GM20000 (cell line): ENCODE measurements at places on chromosomes 3 and 15.
A peak's percentile ranks its signal among the peaks of the same experiment; 100 is the strongest.

- no peak for DNase-seq
These were observed 3.0 kb downstream of the TSC22D2 start for GRCh38 chr3:150411106-150411460.

- DNase-seq, result no peak
These were observed 81.2 kb downstream of the SCAPER start for GRCh38 chr15:76823890-76824289.

DNA sequence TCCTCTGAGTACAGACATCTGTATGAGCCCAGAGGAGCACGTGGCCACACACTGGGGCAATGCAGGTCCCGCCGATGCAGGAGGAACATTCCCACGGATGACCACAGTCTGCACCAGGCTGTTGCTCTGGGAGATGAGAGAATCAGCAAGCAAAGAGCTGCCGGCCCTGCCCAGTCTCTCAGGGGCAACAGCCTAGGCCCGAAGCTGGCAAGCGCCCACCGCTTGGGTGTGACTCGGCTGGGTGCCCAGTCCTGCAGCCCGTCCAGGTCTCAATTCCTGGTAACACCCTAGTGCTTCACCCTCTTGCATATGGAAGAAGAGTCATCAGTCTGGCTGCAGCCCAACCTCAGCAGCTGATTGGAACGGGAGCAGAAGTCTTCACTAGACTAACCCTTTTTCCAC is 153.7 kb upstream of the HES1 start:
- DNase-seq, result no peak

- DNase-seq, result no peak
These were observed 201.5 kb upstream of the RBMS3 start for GRCh38 chr3:29079358-29079757.

- DNase-seq, result no peak
These were observed 128.3 kb downstream of the SMAD6 start for GRCh38 chr15:66830358-66830757.

GRCh38 chr15:82058026-82058425 is 12.2 kb upstream of the MEX3B start:
- DNase-seq, result no peak

- no peak for DNase-seq
These were observed 627.2 kb downstream of the ZIC1 start for GRCh38 chr3:148036331-148036876.

DNA sequence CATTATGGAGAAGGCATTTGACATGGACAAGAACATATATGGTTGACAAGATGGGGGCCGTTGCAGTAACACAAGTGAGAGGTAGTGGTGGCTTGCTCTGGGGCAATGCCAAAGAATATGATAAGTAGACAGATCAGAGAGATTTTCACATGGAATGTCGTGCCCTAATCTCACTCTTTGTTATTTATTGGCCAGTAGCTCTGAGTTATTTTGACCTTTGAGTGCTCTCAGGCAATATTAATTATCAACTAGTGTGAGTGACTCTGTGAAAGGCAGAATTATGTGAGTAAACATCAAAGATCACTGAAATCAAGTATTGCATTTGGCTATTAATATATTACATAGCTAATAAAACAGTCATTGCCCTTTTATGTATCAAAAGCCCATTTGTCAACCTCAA is 164.9 kb upstream of the ADAMTS9 start:
- no peak for DNase-seq

DNA sequence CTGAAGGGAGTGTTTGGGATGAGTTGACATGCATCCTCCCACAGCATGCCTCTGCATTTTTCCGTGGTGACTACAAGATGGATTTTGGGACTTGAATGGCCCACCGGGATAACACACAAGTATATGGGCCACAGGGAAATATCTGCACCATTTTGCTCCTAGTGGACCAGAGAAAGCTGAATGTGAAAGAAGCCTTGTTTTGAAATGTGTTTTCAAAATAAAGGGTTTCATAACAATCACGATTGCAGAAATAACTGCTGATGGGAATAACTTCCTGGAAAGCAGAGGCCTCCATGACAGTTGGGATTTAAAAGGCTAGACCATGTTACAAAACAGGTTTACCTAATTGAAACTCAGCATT is 77.5 kb upstream of the PRR23C start:
- DNase-seq, result no peak

DNA sequence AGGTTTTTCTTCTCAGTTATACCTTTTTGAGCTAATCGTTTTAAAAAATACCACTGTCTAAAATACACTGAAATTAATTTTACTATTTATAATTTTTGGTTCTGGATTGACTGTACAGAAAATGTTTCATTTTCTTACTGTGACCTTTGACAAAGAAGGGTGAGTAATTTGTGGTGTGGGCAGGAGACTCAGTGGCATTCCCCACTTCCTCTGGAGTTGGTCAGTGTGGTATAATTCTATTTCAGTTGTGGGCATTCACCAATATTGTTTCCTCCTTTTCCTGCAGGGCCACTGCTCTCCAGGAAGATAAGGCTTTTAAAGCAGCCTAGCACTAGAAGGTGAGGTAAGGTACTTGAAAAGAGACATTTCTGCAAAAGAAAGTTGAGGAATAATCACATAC is 6.5 kb downstream of the DAG1 start:
- DNase-seq, result peak; percentile 36

DNA sequence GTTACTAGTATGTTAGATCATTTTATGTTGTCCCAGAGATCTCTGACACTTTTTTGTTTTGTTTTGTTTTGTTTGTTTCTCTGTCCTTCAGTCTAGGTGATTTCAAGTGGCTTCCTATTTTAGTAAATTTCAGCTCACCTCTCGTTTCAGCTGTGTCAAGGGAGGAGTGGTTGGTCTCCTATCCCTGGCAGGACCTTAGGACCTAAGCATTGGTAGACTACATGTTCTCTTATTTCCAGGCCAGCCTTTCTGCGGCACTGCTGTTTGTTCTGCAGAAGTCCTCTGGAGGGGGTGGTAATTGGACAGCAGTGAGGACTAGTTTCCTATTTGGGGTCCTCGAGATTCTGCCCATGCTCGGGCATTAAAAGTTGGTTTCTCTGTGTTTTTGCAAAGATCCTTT is 31.8 kb downstream of the MGA start:
- no peak for DNase-seq

DNA sequence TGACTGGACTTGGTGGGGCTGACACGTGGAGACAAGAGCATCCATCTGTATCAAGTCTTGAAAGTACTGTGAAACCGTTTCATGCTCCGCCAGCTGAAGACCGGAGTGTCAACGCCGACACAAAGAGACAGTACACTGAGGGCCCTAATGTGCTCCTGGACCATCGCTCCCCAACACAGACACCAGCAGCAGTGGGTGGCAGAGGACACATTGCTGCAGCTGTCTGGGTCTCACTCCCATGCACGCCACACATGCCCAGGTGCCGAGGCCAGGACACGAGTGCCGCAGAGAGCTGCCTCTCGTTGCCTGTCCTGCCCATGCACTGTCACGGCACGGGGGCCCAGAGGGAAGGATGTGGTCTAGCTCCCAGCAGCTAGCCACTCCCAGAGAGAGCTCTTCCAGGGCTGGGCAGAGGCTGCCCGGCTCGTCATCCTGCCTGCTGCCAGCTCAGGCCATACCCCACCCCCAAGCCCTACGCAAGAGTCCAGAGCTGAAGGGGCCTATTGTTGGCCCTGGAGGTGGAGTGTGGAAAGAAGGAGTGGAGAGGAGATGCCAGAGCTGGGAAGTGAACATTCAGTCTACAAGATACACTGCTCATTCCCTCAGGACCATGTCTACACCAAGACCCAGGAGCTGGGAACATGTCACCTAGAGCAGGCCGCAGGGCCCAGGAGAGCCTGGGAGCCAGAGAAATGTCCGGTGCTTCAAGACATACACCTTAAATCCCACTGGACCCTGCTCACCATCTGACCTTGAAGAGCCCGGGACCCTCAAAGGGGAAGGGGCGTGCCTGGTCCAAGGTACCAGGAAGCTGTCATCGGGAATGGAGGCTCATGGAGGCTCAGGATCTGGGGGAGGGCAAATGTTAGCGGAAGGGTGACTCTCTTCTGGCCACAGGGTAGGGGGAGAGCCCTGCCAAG is 7.7 kb downstream of the TNK2 start:
- DNase-seq, result peak; percentile 59

DNA sequence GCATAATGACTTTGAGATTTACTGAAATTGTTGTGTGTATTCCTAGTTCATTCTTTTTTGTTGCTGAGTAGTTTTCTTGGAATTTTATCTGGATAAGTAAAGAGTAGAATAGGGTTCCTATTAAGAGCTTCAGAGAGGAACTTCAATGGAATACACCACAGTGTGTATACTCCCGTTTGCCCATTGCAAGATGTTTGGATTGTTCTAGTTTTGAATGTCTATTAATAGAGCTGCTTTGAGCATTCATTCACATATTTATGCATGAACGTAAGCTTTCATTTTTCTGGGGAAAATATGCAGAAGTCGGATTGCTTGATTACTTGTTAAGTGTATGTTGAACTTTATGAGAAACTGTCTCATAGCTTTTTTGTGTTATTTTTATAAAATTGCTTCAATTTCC is 580.5 kb downstream of the OTOL1 start:
- no peak for DNase-seq

- DNase-seq, result no peak
These were observed 17.6 kb downstream of the SEMA3F start for GRCh38 chr3:50172626-50173220.

GRCh38 chr3:110430146-110430545 is 641.5 kb upstream of the NECTIN3 start:
- DNase-seq, result no peak

DNA sequence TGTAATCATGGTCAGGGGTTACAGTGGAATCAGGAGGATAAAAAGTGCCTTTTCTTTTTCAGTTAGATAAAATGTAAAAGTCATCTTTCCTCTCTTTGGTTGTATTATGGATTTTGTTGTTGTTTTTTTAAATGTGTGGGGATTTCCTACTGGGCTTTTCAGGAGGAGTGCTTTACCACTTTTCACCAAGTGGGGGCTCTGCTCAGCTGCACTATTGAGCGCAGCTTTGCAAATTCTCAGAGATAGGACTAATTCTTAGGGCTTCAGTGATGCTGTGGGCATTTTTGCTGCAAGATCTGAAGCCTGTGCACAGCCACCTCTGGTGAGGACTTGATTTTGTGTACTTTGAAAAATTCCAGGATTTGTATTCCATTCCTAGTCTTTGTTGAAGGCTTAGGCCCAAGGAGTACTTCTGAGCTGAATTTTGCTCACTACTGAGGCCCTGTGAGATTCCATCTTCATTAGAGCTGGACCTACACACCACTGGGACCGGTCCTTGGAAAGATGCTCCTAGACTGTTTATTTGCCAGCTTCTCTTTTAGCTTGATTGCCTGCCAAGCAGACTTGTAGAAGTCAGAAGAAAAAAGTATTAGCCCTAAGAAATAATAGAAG is 7.5 kb downstream of the GNB5 start:
- DNase-seq, result peak; percentile 36

DNA sequence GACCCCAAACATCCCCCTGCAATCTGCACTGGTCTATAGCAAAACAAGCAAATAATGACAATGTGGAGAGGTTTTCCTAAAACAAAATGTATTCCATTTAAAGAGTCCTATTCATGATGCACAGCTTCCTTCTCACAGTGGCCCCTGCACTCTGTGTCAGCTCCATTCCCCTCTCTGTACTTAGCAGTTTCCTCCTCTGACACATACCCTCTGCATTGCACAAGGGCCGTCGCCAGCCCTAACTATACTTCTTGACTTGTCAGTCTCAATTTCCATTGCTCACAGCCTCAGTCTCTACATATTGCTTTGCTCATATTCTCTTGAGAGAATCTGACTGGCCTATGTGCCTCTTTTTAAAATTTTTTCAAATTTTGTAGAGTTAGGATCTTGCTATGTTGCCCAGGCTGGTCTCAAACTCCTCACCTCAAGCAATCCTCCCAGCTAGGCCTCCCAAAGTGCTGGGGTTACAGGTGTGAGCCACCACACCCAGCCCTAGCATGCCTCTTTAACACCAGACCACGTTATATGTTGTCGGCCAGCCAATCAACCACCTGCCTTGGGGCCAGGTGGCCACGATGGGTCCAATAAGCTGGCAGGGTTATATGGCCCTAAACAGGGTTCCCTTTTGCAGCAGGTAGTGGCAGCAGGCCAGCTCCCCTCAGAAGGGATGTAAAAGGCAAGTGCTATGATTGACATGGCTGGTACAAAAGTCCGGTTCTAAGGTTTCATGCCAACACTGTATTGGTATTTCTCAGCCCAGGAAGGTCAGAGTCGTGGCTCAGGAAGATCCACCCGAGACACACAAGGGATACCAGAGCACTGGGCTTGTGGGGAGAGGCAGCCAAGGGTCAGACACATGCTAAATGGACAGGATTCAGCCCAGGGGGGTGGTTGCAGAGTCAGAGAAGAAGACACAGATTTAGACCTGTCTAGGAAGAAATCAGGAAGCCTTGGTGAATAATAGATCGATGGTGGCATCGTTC is 59.0 kb upstream of the SMAD3 start:
- DNase-seq, result no peak

DNA sequence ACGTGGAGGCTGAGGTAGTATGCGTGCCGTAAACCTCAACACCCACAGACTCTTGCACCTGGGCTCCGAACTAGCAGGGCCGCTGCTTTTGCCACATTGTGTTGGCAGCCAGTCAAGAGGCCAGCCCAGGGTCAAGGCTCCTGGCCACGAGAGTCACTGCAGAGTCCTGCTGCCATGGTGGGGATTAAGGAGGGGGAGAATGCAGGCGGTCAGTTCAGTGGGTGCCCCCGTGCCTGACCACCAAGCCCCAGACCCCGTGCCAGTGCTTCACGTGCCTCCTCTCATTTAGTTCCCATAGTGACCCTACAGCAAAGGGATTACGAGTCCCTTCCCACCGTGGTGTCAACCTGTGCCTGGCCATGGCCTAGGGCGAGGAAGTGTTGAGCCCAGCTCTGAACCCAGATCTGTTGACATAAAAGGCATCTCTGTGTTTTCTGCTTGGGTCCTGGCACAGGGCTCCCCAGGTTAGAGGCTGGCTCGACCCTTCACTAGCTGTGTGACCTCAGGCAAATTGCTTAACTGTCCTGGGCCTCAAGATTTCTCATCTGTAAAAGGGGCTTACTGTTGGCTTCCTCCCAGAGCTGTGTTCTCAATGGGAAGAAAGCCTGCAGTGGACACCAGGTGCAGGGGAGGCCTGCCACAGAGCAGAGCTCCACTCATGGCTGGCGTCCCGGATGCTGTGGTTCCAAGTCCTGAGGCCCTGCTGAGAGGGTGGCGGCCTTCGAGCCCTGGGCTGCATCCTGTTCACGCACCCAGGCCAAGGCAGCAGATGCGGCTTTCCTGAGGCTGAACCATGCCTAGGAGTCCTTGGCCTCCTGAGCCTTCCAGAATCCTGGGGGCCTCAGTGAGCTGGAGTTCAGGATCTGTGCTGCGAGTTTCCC is 32.8 kb downstream of the FBLN2 start:
- DNase-seq, result no peak

- DNase-seq, result no peak
These were observed 176.7 kb upstream of the GOLIM4 start for GRCh38 chr3:168272343-168272985.

DNA sequence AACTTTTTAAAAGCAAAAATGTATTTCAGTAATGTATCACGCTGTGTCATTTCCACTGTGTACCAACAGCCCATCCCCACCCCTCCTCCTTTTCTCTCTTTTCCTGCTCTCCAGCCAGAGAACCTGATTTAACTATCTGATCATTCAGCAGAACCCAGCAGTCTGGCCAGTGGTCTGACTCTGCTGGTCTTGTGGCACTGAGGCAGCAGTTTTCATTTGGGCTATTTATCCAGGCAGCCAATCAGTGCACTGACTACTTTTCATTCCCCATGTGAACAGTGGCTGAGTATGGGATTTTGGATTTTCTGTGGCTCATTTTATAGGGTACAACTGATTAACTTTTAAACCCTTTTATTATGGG is 56.3 kb downstream of the GPR171 start:
- DNase-seq, result no peak
